ENCODE measurements at places on chromosomes 16 and 17.

- DNase-seq = peak; percentile 69
These were observed 112.0 kb downstream of the CLEC16A start for GRCh38 chr16:11056090-11056992.

- no peak for DNase-seq
These were observed 465.0 kb upstream of the MAF start for GRCh38 chr16:80065541-80065940.

DNA sequence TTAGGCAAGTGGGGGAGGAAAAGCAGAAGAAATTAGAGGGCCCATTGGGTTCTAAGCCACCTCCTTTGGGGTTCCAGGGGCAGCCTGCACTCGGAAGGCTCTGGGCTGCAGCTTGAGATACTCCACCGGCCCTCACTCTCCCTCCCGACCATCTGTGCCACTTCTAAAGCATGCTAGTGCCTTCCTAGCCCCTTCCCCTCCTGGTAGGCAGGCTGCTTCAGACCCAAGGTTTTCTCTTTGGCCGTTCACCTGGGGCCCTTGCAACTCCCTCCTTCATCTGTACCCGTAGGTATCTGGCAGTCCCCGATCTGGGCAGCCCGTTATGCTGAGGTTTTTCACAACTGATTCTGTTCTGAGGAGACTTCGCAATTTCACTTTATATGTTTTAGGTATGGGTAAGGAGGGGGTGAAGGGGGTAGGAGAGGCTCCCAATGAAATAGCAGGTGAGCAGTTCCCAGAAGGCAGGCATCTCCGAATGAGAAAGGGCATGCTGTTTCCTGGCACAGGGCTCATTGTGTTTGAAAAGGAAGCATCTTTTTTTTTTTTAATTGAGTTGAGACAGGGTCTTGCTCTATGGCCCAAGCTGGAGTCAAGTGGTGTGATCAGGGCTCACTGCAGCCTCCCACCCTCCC lies 98.7 kb downstream of the RAB11FIP4 start:
- DNase-seq = no peak

DNA sequence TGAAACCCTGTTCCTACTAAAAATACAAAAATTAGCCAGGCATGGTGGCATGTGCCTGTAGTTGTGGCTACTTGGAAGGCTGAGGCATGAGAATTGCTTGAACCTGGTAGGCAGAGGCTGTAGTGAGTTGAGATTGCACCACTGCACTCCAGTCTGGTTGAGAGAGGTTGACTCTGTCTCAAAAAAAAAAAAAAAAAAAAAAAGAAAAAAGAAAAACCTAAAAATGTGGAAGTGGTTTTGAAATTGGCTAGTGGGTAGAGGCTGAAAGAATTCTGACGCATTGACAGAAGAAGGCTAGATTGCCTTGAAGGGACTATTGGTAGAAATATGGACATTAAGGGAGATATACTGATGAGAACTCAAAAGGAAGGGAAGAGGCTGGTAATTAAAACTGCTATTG lies 33.6 kb upstream of the CPPED1 start:
- no peak for DNase-seq

GRCh38 chr17:79572136-79572925 lies 38.5 kb downstream of the RBFOX3 start:
- no peak for DNase-seq

DNA sequence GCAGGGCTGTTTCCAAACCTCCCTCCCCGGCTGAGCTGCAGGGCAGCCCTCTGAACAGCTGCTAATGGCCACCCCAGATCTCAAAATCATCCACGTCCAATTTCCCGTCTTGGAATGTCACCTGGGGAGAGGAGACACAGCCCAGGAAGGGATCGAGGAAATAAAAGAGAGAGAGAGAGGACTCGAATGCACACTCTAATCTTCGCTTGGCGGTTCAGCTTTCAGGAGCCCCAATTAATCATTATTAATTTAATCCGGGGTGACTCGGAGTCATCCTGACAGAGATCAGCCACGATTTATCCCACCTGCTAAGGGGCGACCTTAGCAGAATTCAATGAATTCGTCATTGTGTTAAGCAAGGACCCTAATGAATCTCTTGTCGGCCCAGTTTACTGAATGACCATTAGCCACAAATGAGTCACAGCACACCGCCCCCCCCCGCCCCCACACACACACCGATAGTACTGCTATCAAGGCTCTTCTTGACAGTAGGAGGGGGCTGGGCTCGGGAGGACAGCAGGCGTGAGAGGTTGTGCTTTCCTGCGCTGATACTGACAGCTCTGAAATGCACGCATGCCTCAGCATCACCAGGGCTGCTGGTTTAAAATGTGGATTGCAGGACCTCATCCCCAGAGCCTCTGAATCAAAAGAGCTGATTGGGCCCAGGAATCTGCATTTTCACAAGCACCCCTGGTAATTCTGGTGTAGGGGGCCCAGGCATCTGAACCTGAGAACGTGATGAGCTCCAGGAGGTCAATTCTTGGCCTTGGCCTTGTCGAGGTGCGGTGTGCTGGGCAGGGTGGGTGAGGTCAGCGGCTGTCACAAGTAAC lies 190.0 kb upstream of the CIBAR2 start:
- DNase-seq = peak; percentile 29

DNA sequence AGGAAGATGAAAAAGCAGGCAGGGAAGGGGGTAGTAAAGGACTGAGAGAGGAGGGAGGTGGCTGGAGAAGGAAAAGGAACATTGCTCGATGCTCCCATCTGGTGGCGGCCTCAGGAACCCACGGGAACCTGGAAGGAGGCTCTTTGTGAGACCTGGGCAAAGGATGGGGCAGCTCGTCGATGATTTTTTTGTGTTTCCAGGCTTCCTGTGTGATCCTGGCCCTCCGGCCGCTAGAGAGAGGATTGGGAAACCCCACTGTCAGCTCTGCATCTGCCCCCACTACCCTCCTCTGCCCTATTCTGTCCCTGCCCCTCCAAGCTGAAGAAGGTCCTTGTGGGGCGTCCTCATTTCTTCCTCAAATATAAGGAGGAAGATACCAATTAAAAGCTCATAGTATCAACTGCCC lies 6.6 kb downstream of the WFIKKN2 start:
- DNase-seq = peak; percentile 62

DNA sequence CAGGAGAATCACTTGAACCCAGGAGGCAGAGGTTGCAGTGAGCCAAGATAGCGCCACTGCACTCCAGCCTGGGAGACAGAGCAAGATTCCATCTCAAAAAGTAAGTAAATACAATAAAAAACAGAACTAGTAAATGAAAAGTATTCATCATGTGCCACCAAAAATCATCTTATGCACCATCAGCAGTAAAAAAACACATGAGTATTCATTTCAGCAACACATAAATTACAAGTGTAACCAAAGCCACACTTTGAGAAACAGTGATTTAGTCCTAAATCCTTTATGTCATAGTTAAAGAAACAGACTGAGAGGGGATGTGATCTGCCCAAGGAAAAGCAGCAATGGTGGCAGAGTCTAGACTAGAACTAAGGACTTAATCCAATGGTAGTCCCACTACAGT lies 13.0 kb downstream of the DCUN1D3 start:
- no peak for DNase-seq

DNA sequence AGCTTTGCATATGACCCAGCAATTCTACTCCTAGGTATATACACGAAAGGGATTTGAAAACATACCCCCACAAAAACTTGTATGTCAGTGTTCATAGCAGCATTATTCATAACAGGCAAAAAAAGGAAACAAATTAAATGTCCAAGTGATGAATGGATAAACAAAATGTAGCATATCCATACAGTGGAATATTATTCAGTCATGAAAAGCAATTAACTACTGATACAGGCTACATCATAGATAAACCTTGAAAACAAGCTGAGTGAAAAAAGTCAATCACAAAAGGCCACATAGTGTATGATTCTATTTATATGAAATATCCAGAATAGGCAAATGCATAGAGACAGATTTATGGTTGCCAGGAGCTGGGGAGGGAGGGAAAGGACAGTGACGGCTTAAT lies 676 bp downstream of the EME1 start:
- no peak for DNase-seq

Data from fibroblast of upper back skin (primary cell).